ENCODE measurements at places on chromosomes 2 and 18. TPM values are rescaled to one million over a fixed set of nuclear protein-coding genes. Genes with fewer than 3 reads are reported as not detected.
A peak's percentile ranks its signal among the peaks of the same experiment; 100 is the strongest.

HMSD gene
- total RNA-seq: 1.2 TPM

DNA sequence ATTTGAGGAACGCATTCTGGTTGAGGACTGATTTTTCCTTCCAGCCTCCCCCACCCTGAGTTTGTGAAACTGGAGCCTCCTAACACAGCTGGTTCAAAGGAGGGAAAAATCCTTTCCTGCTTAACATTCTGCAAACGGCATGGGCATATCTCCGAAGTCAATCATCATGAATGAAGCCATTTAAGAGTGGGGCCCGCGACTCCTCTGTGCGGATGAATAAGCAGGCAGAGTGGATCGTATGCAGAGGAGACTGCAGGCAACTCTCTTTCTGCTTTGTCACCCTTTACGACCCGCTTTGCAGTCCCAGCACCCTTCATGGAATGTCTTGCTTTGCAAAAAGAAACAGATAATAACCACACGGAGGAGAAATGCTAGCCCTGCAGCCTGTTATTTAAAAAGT, 305.2 kb downstream of the CLIP4 start:
- peak; percentile 65 for DNase-seq

- no peak for DNase-seq
Measured at GRCh38 chr18:50422286-50422898, 47.5 kb downstream of the SKA1 start.

RGPD3 gene
- total RNA-seq: 0.50 TPM

DNA sequence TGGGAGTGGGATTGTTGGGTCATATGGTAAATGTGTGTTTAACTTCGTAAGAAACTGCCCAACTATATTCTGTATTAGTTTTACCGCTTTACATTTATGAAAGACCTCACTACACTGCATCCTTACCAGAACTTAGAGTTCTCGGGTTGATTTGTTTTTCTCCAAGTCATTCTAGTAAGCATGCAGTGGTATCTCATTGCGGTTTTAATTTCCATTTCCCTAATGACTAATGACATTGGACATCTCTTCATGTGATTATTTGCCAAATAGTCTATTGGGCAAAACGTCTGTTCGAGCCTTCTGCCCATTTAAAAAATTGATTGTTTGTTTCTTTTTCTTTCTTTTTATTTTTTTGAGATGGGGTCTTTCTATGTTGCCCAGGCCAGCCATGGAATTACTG, 6.8 kb downstream of the FBLN7 start:
- DNase-seq: no peak

DNA sequence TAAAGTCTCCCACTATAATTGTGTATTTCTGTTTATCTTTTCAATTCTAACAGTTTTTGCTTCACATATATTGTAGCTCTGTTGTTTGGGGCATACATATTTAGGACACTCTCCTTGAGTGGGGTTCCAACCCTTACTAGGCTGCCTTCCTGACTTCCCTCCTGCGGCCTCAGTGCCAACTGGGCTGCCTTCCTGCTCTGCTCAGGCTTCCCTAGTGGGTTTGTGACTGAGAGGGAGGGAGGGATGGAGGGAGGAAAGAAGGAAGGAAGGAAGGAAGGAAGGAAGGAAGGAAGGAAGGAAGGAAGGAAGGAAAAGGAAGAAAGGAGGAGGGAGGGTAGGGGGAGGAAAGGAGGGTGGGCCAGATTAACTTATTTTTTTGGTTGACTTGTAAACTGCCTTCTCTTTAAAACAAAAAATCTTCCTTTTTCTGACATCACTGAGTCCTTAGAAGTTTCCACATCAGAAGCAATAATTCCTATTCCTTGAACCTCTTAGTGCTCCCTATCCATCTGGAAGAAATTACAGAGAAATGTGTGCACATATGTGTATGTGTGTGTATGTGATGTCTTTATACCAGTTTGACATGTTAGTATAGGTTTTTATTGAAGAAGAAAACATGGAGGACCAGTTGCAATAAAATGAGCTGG, 145.4 kb upstream of the PGAP1 start:
- DNase-seq: no peak

VAMP5 gene
- 45.4 TPM for total RNA-seq

CYTIP gene
- 5.9 TPM for total RNA-seq

All from spinal cord (tissue), 10 donors.